Endothelial cell (in vitro differentiated cells): ENCODE measurements at places on chromosomes 12 and 14.

GRCh38 chr12:26691234-26691970 lies 141.6 kb downstream of the ITPR2 start:
- no peaks in the 10 kb centered on the region for H3K27me3 ChIP-seq
- peak overlapping the region; percentile 28 for H3K27ac ChIP-seq
- peaks cover 10% of the 10 kb centered on the region for H3K36me3 ChIP-seq
- DNase-seq, result no peak
- no peak overlapping the region for H3K4me3 ChIP-seq
- H3K4me1 ChIP-seq, result peaks cover 26% of the 10 kb centered on the region

- no peak overlapping the region for H3K4me3 ChIP-seq
- peaks cover 2% of the 10 kb centered on the region for H3K27me3 ChIP-seq
- no peak overlapping the region for H3K27ac ChIP-seq
- H3K36me3 ChIP-seq, result no peaks in the 10 kb centered on the region
- no peak for DNase-seq
Measured at GRCh38 chr12:21276826-21277225, 57.9 kb downstream of the SLCO1A2 start.

GRCh38 chr14:101454229-101454628 lies 107.1 kb upstream of the DIO3 start:
- H3K27ac ChIP-seq, result no peak overlapping the region
- H3K4me3 ChIP-seq, result no peak overlapping the region
- H3K36me3 ChIP-seq, result no peaks in the 10 kb centered on the region
- H3K27me3 ChIP-seq, result peaks cover 5% of the 10 kb centered on the region

DNA sequence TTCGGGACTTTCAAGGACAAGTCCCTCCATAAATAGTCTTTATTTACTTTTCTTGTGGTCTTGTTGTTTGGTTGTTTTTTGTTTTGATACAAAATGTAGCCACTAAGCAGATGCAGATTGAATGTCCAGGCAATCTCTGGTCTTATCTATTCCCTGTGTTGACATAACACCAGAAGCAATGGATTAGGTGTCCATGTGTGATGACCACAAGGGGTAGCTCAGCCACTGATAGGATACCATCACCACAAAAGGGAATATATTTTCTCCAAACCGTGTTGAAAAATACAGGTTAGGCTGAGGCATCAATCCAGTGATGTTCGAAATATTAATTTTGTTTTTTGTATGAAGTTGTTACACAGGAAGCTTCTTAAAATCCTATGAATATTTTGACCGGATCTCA lies 196.3 kb downstream of the EPS8 start:
- H3K36me3 ChIP-seq, result no peaks in the 10 kb centered on the region
- H3K4me3 ChIP-seq, result no peak overlapping the region
- H3K27ac ChIP-seq, result no peak overlapping the region
- no peak for DNase-seq
- peaks cover 13% of the 10 kb centered on the region for H3K4me1 ChIP-seq

DNA sequence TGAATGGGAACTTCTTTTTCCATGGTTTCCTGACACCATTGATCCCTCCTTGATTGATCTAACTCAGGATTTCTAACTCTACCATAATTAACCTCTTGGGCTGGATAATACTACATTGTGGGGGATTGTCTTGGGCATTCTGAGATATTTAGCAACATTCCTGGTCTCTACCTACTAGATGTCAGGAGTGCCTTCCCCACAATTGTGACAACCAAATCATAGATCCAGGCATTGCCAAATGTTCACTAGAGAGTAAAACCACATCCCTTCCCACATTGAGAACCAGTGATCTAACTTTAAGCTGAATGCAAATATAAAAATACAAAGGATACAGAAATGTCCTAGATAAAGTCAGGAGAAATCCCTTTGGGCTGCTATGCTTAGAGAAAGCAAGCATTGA lies 36.9 kb upstream of the CCDC198 start:
- no peaks in the 10 kb centered on the region for H3K36me3 ChIP-seq
- H3K27ac ChIP-seq, result no peak overlapping the region
- no peak overlapping the region for H3K4me3 ChIP-seq
- H3K27me3 ChIP-seq, result no peaks in the 10 kb centered on the region
- H3K4me1 ChIP-seq, result no peaks in the 10 kb centered on the region

DNA sequence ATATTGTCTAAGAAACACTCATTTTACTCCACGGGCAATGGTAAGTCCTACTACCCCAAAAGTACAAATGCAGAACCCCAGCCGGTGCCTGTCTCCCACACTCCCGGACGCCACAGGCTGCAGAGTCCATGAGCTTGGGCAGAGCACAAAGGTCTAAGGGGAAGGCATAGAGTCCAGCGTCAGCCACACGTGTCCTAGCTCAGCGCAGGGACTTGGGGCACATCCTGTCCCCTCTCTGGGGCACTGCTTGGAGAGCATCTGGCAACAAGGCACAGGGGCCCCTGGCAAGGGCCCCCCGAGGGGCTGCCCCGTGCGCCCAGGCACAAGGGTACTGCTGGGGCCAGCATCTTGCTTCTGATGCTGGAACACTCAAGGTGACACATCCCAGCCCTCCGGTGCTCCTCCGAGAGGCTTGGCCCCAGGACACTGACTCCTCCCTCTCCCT lies 58.4 kb downstream of the BCL11B start:
- peaks cover 7% of the 10 kb centered on the region for H3K36me3 ChIP-seq
- H3K27me3 ChIP-seq, result peaks cover 12% of the 10 kb centered on the region
- no peak for DNase-seq
- no peaks in the 10 kb centered on the region for H3K4me1 ChIP-seq
- H3K27ac ChIP-seq, result no peak overlapping the region
- H3K4me3 ChIP-seq, result no peak overlapping the region

GRCh38 chr12:52323001-52323400 lies 1.8 kb upstream of the KRT83 start:
- no peak for DNase-seq
- H3K36me3 ChIP-seq, result no peaks in the 10 kb centered on the region
- peaks cover 10% of the 10 kb centered on the region for H3K27me3 ChIP-seq
- no peak overlapping the region for H3K4me3 ChIP-seq

GRCh38 chr12:69570545-69571399 lies 14.5 kb upstream of the CCT2 start:
- H3K4me1 ChIP-seq, result peaks cover 10% of the 10 kb centered on the region
- peaks cover 12% of the 10 kb centered on the region for H3K36me3 ChIP-seq
- H3K27me3 ChIP-seq, result no peaks in the 10 kb centered on the region

DNA sequence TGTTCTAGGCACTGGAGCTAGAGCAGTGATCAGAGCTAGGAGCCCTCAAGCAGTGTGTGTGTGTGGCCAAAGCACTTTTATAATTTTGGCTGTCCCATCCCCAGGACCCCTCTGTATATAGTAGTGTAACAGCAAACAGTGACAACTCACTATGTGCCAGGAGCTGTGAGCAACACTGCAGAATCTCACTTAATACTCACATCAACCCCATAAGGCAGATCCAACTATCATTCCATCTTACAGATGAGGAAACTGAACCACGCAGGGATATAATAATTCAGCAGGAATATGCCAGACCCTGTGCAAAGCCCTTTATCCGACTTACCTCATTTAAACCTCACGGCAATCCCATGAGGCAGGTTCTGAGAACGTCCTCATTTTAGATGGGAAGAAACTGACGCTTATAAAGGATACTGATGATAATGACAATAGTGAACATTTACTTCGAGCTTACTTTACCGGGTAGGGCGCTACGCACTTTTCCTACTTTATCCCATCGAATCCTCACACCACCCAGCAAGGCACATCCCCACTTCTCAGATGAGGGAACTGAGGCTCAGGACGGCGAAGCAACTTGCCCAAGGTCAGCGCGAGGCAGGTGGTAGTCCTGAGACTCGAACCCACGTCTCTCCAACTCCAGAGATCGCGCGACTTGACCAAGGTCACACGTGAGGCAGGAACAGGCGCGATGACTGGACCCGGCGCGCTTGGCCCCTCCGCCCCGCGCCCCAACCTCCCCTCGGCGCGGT lies 687 bp downstream of the RAB35 start:
- H3K4me3 ChIP-seq, result peak overlapping the region; percentile 98
- H3K27ac ChIP-seq, result peak overlapping the region; percentile 92
- peaks cover 30% of the 10 kb centered on the region for H3K36me3 ChIP-seq
- DNase-seq, result peak; percentile 33
- H3K4me1 ChIP-seq, result peaks cover 55% of the 10 kb centered on the region

GRCh38 chr12:51528852-51529650 lies 62.0 kb upstream of the SCN8A start:
- no peak overlapping the region for H3K4me3 ChIP-seq
- H3K36me3 ChIP-seq, result no peaks in the 10 kb centered on the region
- H3K4me1 ChIP-seq, result peaks cover 17% of the 10 kb centered on the region
- H3K27ac ChIP-seq, result no peak overlapping the region

GRCh38 chr14:75771595-75771994 lies 110.5 kb downstream of the TTLL5 start:
- DNase-seq, result no peak
- no peak overlapping the region for H3K4me3 ChIP-seq

DNA sequence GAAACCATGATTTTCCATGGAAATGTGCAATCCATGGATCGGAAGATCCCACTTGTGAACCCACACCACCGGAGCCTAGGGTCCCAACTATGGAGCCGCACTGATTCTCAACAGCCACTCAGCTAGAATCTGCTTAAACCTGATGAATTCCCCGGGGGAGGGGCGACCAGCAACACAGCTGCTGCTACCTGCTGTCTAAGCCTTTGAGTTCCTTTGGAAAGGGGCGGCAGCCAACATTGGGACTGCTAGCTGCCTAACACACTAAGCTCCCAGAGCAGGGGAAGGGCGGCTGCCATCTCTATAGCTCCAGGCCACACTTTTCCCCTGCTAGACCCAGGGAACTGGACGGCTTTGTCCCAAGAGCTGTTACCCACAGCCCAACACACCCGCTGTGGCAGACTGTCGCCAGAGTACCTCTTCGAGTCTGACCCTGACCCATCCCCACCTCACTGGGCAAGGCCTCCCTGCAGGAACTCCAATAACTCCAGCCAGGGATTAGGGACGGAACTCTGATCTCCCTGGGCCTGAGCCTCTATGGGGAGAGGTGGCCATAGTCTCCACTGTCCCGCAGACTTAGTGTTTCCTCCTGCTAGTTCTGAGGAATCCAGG lies 205.8 kb upstream of the SLC16A7 start:
- no peaks in the 10 kb centered on the region for H3K36me3 ChIP-seq
- H3K4me1 ChIP-seq, result no peaks in the 10 kb centered on the region
- H3K27me3 ChIP-seq, result no peaks in the 10 kb centered on the region
- no peak overlapping the region for H3K27ac ChIP-seq

- H3K36me3 ChIP-seq, result no peaks in the 10 kb centered on the region
- H3K4me1 ChIP-seq, result no peaks in the 10 kb centered on the region
- no peak overlapping the region for H3K4me3 ChIP-seq
- H3K27me3 ChIP-seq, result no peaks in the 10 kb centered on the region
- no peak for DNase-seq
Measured at GRCh38 chr12:88428350-88428749, 151.9 kb downstream of the KITLG start.

DNA sequence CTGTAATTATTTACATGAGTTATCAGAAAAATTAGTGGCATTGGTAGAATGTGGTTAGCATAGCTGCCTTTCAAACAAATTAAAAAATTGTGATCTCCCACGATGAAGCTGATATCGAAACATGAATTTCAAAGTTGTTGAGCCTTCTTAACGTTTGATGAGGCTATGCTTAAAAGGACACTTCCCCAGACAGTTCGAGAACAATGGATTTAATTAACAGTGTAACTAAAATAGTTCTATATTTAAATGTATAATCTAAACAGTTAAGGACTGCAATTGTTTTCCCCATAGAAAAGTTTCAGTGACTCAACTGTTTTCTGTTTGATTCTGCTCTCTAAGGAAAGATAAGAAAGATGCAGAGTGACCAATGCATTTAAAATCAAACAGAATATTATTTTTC lies 1.6 kb downstream of the CLEC2B start:
- no peak overlapping the region for H3K27ac ChIP-seq
- H3K4me1 ChIP-seq, result peaks cover 6% of the 10 kb centered on the region
- no peak for DNase-seq
- H3K27me3 ChIP-seq, result no peaks in the 10 kb centered on the region
- no peaks in the 10 kb centered on the region for H3K36me3 ChIP-seq

DNA sequence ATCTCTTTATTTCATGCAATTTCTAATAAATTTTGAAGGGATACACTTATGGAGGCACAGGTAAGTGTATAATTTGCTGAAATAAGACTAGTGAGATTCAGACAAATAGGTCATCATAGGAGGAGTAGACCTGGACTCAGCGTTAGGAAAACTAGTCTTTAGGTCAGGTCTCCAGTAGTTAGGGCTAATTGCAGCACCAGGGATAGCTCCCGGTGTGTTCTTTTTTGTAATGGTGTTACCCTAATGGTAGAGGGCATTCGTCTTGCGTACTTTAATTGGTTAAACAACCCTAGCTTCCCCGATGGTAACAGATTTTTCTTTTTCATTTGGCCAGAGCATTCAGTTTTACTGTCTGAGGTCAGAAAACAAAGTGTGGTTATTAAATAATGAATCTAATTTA lies 64.9 kb downstream of the ARID2 start:
- H3K36me3 ChIP-seq, result no peaks in the 10 kb centered on the region
- H3K4me3 ChIP-seq, result no peak overlapping the region
- H3K27me3 ChIP-seq, result no peaks in the 10 kb centered on the region

DNA sequence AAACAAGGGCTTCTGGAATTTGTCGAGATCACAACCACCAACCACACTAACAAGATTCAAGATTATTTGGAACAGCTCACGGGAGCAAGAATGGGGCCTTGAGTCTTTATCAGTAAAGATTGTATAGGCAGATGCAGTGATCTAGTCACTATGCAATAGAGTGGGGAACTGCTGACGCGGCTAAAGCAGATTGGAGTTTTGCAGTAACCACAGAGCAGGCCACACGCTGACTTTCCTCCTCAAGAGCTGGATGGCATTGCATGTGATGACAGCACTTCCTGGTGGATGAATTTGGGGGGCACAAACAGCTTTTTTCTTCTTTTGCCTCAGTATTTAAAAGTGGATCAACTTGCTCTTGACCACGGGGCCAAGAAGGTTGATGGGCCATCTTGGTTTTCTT lies 46.0 kb downstream of the KCNK13 start:
- H3K27me3 ChIP-seq, result peaks cover 2% of the 10 kb centered on the region
- no peak for DNase-seq
- H3K4me3 ChIP-seq, result no peak overlapping the region

- no peaks in the 10 kb centered on the region for H3K36me3 ChIP-seq
- peak overlapping the region; percentile 0 for H3K27ac ChIP-seq
- H3K27me3 ChIP-seq, result peaks cover 8% of the 10 kb centered on the region
Measured at GRCh38 chr14:34049790-34050189, 98.9 kb upstream of the EGLN3 start.

- DNase-seq, result no peak
- H3K4me1 ChIP-seq, result no peaks in the 10 kb centered on the region
- H3K27me3 ChIP-seq, result peaks cover 3% of the 10 kb centered on the region
- peaks cover 6% of the 10 kb centered on the region for H3K36me3 ChIP-seq
- H3K27ac ChIP-seq, result no peak overlapping the region
- H3K4me3 ChIP-seq, result no peak overlapping the region
Measured at GRCh38 chr12:128004383-128004938, 262.5 kb upstream of the TMEM132C start.

DNA sequence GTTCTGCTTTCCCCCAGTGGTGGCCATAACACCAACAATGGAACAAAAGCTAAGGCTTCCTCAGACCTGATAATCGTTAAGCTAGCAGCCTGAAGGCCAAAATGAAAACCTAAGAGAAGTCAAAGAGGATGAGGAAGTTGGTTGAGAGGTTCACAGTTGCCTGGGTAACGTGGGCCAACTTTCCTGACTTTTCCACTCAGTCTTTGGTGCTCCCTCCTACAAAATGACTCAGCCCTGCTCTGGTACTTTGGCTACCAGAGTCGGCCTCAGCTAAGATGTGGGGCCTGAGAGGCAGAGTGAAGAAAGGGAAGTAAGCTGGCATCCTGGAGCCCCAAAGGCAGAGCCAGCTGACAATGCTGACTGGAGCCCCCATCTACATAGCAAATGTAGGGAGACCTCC lies 14.9 kb upstream of the FKBP11 start:
- H3K4me3 ChIP-seq, result no peak overlapping the region
- peaks cover 10% of the 10 kb centered on the region for H3K27me3 ChIP-seq
